Fibroblast of skin of back (primary cell): ENCODE measurements at places on chromosomes 11 and 22.

GRCh38 chr11:44726283-44727113 lies at the start of gene TSPAN18:
TSS of gene TSPAN18 (plus strand) at chr11:44726962. CDS start at chr11:44906417, 179,455 bp downstream.
- no peak for DNase-seq

DNA sequence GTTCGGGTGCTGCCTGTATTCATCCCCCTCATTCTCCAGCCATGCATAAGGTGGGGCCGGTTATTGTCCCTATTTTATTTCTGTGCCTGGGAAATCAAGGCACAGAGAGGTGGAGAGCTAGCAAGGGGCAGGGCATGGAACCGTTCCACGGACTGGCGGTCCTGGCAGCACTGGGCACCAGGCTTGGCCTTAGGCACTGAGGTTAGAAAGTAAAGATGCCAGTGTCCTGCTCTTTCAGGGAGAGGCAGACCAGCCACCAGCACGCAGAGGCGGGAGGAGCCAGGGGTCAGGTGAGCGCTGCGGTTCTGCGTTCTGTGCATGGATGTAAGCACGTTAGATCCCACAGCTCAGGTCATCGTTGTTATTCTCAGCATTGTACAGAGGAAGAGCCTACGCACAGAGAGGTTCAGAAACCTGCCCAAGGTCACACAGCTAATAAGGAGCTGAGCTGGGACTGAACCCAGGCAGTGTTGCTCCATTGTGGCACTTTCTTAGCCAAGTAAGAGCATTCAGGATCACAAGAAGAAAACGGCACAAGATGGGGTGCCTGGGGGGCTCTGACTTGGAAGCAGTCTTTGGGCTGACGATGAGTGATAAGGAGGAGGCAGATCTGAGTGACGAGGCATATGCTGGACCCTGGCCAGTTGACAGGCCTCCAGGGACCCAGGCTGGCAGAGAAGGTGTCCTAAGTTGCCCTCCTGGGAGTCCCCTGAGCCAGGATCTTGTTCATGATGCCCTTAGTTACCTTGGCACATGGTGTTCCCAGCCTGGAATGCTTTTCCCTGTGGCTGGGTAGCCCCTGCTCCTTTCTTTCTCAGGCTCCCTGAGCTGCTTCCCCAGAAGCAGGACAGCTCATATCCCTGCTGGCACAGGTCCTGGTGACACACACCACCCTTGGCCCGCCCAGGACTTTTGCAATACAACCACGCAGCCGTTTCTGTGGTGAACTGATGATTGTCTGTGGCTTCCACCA lies 41.1 kb downstream of the OSBPL5 start:
- peak; percentile 91 for DNase-seq

- DNase-seq = no peak
Observed at GRCh38 chr11:126391286-126391954, 35.9 kb downstream of the ST3GAL4 start.

- no peak for DNase-seq
Observed at GRCh38 chr22:26447584-26448329, 18.7 kb downstream of the ASPHD2 start.

GRCh38 chr11:44576656-44577055 lies 11.2 kb downstream of the CD82 start:
- no peak for DNase-seq
